T follicular helper cell (primary cell): ENCODE measurements at places on chromosomes 16 and 17.
A peak's percentile ranks its signal among the peaks of the same experiment; 100 is the strongest.

GRCh38 chr16:56710181-56710737, 19.7 kb upstream of the NUP93 start:
- DNase-seq, result no peak

DNA sequence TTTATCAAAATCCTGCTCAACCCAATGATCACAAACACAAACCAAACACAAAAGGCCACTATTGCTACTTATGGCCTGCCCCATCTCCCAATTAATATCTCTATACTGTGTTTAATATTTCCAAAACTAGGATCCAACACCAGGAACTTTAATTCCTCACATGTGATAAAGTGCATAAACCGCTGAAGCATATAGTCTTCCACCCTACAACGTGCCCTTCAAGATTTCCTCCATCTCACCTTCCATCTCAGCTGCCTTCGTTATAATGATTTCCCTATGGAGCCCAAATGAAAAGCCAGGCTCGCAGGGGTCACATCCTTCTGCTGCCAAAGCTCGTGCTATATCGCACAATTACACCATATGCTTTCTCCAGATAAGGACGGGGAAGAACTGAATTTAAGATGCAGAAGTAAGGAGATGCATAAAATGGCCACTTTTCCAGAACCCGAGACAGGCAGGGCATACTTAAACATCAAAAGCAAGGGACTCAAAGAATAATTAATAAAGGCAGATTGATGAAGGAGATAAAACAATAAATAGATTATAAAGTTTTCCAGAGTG, 1.8 kb downstream of the MYH10 start:
- no peak for DNase-seq

- DNase-seq, result no peak
Observed at GRCh38 chr17:47717979-47718621, 14.9 kb upstream of the TBX21 start.

- peak; percentile 10 for DNase-seq
Observed at GRCh38 chr16:49350265-49351095, 23.1 kb upstream of the C16orf78 start.

DNA sequence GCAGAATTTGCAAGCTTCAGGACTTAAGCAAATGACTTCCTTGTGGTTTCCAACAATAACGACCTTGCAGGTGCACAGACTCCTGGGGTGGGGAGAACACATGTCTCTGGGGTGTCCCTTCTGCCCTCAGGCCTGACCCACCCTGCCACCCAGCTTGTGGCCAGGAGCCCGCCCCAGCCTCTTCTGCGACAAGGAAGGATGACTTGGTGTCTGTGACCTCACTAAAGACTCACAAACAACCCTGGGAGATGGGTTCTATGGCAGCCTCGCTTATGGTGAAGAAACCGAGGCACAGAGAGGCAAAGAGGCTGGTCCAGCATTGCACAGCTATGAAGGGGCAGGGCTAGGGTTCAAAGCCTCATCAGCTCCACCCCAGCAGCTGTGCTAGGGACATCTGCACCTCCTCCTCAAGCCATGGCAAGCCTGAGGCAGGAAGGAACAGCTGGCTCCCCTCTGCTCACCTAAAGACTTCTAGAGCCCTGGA, 2.6 kb downstream of the ATP2A3 start:
- no peak for DNase-seq

DNA sequence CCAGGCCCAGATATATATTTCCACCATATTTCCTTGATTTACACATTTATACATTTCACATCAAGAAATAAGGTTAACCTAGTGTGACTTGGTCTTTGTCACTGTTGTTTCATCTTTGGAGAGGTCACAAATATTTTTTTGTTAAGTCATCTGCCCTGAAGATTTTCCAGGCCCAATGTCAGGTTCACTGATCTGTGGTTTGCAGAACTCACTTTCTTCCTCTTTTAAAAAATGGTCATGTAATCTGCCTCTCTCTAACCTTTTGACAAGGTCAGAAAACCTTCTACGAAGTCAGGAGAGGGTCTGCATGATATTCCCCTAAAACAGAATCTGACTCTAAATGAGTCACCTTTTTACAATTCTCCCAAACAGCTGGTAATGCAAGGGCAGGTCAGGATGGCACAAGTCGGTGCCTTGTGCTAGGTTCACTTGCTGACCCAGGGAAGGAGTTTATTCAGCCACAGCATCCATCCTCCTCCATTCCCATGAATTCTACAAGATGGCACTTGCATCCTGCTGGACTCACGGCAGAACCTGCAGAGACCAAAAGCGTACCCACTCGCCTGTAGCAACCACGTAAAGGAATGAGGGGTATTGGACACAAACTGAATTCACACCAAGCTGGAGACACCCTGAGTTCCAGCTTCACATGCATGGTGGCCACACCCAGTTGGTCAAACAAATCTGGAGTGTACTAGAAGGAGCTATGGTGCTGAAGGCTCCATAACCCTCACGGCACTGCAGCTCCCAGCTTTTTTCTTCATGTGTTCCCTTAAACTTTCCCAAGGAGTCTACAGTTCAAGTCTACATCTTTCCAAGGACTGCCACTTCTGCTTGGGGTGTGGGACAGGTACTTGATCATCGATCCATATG, 1.6 kb upstream of the KIAA0513 start:
- no peak for DNase-seq

DNA sequence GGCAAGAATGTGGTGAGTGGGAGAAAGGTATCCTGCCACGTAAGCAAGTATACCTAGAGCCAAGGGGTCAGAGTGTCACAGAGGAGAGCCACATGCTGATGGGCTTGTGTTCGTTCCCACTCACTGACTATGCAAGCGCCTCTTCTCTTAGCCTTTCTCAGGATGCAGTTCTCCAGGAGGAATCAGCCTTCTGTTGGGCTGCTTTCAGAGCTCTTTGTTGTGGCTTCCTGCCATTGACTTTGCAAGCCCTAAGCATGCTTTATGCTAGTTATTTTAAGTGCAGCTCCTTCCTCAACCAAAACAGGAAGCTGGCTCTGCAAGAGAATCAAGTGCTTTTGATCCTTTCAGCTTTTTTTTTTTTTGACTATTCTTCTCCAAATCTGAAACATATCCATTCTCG, 66.6 kb downstream of the SIAH1 start:
- peak; percentile 23 for DNase-seq

DNA sequence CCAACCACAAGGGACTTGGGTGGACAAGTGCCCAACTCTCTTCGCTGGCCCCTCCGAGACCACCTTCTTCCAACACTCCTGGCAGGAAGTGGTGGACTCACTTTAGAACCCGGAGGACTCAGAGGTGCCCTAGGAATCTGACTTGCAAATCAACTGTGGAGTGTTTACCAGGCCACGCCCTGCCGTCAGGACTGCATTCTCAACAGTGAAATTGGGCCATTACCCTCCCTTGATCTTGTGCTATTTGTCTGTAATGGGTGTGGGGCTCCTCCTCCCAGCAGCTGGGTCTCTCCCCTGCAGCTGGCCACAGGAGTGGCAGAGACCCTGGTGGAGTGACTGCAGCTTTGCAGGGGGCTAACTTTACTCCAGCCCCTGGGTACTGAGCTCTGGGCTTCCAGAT, 212.2 kb upstream of the RPL38 start:
- no peak for DNase-seq

DNA sequence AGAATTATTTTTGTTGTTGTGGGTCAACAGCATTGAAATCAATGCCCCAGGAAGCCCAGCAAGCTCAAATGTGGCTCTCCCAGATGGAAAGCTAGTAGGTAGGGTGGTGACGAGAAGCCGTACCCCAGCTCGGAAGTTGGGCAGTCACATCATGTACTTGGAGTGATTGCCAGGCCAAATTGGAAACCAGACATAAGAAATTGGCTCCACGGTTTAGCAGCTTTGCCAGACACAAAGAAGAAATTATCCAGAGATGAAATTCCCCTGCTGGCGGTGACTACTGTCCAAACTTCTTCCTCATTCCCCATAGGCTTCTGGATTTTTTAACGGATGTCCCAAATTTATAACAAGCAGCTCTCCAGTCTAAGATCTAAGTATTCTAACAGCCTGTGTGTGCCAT, 95.9 kb downstream of the OR1D5 start:
- no peak for DNase-seq

DNA sequence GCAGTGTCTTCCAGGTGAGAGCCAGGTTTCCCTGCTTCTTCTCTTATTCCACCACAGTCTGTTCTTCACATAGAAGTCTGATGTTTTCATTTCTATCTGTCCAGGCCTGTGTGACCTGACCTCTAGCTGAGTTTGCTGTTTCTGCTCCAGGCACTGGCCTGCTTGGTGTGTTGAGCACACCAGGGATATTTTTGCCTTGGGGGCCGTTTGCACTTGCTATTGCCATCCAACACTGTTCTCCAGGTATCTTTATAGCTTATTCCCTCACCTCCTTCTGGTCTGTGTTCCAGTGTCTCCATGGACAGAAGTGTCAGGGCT, 41.4 kb downstream of the MRTFB start:
- DNase-seq, result no peak

- DNase-seq, result no peak
Observed at GRCh38 chr17:82231562-82232321, 2.9 kb downstream of the SLC16A3 start.

DNA sequence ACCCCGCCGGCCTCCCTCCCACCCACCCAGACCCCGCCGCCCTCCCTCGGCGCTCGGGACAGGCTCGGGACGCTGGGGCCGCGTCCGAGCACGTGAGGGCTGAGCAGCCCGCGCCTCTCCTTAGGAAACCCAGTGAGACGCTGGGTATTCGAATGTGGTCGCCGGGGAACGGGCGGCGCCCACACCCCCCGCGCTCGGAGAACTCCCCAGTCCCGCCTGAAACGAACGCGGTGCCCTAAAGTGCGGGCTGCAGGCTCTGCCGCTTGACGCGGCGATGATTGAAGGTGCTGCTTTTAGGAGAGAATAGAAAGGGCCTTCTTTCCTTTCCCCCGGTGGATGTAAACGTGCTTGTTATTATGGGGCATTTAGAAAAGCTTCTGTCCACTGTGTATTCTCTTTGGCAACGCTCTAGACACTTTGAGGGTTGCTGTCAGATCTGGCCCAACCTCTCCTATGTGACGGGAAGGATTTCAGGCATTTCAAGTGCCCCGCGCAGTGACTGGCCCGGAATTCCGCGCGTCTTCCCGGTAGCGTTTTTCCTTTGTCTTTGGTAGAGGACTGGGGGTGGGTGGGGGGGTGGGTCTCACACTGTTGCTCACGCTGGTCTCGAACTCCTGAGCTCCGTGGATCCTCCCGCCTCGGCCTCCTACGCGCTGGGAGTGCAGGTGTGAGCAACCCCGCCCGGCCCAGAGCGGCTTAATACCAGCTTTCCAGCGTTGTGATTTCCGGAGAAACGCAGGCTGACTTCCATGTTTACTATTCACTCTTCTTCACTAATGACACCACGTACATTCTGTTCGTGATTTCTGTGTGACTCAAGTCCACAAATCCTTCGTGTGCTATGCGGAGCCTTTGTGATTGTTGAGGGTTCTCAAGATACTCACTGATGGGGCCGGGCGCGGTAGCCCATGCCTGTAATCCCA, 21.8 kb upstream of the FOXK2 start:
- DNase-seq, result peak; percentile 27

GRCh38 chr17:40909351-40909750, 24.3 kb upstream of the KRT20 start:
- peak; percentile 54 for DNase-seq

- no peak for DNase-seq
Observed at GRCh38 chr16:76964464-76965154, 226.4 kb upstream of the MON1B start.

GRCh38 chr17:81251094-81251708, 12.1 kb downstream of the NDUFAF8 start:
- no peak for DNase-seq

- DNase-seq, result no peak
Observed at GRCh38 chr17:40854175-40854814, 12.7 kb downstream of the KRT12 start.

DNA sequence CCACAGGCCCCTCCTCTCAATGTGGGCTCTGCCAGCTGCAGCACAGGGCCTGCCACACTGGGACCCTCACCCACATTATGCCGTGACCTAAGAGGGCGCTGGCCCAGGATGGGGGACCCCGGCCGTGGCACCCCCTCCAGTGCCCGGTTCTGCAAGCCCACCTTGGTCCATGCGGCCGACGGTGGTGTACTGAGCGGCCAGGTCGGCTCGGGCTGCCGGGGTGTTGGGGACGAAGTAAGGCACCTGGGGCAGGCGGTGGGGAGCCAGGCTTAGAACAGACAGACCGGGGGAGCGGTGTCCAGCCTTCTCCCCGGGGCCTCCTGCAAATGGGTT, 6.5 kb downstream of the SGSH start:
- no peak for DNase-seq

DNA sequence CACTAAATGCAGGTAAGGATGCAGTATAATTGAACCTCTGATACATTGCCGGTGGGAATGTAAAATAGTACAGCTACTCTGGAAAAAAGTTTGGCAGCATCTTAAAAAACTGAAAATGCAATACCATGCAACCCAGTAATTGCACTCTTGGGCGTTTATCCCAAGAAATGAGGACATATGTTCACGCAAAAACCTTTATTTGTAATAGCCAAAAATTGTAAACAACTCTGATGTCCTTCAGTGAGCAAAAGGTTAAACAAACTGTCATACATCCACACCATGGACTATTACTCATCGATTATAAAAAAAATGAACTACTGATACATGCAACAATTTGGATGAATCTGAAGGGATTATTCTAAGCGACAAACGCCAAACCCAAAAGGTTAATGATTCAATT, 16.9 kb downstream of the SYNRG start:
- DNase-seq, result no peak

- no peak for DNase-seq
Observed at GRCh38 chr17:48483004-48483403, 47.8 kb downstream of the HOXB1 start.

- DNase-seq, result no peak
Observed at GRCh38 chr17:7859028-7859427, 1.2 kb downstream of the CYB5D1 start.

- DNase-seq, result no peak
Observed at GRCh38 chr17:81339191-81339533, 44.1 kb upstream of the SLC38A10 start.

GRCh38 chr17:66191593-66192377, at the start of gene CEP112:
Gene CEP112 (minus strand): TSS chr17:66192133.
- peak; percentile 80 for DNase-seq

DNA sequence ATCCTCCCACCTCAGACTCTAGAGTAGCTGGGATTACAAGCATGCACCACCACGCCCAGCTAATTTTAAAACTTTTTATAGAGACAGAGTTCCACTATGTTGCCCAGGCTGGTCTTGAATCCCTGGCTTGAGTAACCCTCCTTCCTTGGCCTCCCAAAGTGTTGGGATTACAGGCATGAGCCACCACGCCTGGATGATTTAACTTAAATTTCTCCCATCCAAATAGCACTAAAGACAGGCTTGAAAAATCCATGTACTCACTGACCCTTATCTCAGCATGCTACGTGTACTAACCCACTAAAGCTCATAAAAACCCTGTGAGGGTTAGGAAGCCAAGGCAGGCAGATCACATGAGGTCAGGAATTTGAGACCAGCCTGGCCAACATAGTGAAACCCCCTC, 4.6 kb downstream of the SLC5A10 start:
- DNase-seq, result no peak

- DNase-seq, result no peak
Observed at GRCh38 chr17:73482251-73482716, 162.0 kb downstream of the SDK2 start.

GRCh38 chr17:8965394-8966168, at the start of gene PIK3R5:
Gene PIK3R5 (minus strand): TSS chr17:8965707. CDS start chr17:8911494, 54,213 bp downstream.
- DNase-seq, result peak; percentile 78

- no peak for DNase-seq
Observed at GRCh38 chr16:30740364-30741251, 7.6 kb upstream of the PHKG2 start.
